GM12865 (cell line): ENCODE measurements at places on chromosomes 7 and 10.

DNA sequence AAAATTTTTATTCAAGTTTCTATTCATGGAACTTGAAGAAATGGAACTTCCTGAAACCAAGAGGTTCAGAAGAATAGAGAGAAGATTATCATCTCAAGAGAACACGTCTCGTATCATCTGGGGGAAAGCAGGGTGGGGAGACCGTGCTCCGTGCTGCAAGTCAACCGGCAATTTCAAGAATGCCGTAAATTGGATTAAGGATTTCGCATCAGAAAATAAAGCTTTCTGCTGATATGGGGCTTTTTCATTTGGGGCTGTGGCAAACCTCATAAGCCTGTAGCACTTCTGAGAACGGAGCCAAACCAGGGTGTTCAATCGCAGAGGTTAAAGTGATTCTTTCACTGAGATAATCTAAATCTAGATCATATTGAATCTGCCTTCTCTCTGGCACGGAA lies 150.1 kb upstream of the NPS start:
- no peak for DNase-seq

DNA sequence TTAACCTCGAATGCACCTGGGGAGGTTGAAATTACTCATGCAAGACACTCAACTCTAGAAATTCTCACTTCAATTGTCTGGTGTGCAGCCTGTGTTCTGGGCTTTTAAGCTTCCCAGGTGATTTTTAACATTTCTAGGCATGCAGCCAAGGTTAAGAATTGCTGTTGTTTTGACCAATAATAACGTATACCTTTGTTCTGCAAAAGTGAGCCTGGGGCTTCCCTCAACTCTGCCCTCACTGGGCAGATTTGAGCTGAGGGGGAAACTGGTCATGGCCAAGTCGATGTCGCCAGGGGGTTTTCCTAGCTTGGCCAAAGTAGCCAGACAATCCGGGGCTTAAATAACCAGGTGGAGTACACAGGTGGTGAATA lies 568 bp downstream of the PRSS2 start:
- DNase-seq = peak; percentile 76

DNA sequence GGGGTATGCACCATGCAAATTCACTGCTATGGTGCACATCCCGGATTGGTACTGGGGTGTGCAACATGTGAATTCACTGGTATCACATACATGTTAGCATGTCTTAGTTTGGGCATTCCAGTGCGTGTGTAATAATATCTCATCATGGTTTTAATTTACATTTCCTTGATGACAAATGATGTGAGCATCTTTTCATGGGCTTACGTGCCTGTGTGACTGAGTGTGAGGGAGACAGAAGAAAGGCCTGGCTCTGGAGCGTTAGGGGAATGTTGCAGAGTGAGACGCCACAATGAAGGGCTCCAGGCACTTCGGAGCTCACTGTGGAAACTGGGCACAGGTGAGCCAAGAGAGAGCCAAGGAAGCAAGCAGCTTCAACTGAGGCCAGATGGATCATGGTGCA lies 162.6 kb downstream of the UBE2H start:
- DNase-seq = no peak

- no peak for DNase-seq
Measured at GRCh38 chr10:78957471-78958039, 111.2 kb upstream of the ZMIZ1 start.

- DNase-seq = no peak
Measured at GRCh38 chr10:79333513-79333912, 13.8 kb upstream of the PPIF start.

- no peak for DNase-seq
Measured at GRCh38 chr10:28120795-28121194, 121.9 kb upstream of the ODAD2 start.

DNA sequence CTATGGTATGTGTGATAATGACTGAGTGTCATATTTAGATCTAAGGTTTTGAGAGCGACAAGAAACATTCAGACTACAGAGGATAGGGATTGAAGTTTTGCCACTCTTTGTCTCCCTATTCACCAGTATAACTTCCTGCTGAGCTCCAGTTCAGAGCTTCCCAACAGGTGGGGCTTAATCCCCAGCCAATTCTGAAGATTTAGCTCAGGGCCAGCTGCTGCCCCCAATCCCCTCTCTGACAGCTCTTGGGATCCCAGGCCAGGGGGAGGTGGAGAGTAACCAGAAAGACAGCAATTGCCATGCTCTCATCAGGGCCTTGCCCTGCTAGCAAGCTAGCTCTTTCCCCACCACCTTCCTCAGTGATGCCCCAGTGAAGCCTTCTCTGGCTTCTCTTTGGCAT lies 57.8 kb downstream of the TRIL start:
- DNase-seq = no peak

- no peak for DNase-seq
Measured at GRCh38 chr7:41745451-41745850, 42.6 kb upstream of the INHBA start.

DNA sequence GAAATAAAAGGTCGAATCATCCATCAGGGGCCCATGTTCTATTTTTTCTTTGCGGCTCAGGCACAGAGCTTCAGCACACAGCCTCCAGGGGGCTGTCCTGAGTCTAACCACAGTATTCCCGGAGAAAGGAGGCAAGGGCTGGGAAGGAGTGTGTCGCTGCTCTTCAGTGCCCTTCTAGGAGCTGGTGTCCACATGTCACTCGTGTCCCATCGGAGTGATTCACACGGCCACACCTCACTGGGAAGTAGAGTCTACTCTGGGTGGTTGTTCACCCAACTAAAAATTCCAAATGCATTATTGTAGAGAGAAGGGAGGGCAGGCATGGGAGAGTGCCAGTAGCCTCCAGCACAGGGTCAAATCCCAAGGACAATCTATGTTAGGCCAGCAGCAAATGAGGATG lies 114.8 kb upstream of the LANCL2 start:
- DNase-seq = no peak

- DNase-seq = peak; percentile 69
Measured at GRCh38 chr7:46352004-46352954, 431.2 kb upstream of the IGFBP3 start.

DNA sequence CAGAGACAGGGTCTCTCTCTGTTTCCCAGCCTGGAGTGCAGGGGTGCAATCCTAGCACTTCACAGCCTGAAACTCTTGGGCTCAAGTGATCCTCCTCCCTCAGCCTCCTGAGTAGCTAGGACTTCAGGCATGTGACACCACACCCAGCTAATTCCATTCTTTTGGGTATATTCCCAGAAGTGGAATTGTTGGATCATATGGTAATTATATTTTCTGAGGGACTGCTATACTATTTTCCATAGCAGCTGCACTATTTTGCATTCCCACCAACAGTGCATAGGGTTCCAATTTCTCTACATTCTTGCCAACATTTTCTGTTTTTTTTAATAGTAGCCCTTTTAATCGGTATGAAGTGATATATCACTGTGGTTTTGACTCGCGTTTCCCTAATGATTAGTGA lies 30.0 kb upstream of the RAB11FIP2 start:
- DNase-seq = no peak

GRCh38 chr7:7533831-7534430 lies 1.7 kb downstream of the COL28A1 start:
- DNase-seq = no peak

DNA sequence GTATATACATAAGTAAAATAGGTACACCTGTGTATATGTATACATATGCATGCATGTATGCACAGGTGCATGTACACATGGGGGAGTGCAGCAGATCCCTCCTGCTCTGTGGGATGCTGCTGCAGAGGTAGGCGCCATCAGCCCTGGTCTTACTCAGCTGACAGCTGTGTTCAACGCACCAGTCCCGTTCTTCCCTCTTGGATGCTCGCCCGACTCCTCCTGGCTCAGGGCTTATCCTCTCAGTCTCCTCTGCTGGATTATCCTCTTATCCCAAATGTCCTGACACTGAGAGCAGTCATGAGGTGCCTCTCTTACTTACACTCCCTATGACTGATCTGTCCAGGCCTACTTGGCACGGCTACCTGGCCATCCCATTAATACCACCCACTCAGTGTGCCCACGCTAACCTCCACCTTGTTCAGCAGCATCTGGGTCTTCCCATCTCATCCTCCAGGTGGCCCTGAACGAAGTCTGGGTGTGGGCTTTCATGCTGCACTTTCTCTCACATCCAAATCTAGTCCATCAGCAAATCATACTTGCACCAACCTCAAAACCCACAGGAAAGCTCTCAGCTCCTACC lies 357.1 kb downstream of the TCERG1L start:
- no peak for DNase-seq

GRCh38 chr10:102247734-102248133 lies 2.4 kb downstream of the GBF1 start:
- DNase-seq = no peak

DNA sequence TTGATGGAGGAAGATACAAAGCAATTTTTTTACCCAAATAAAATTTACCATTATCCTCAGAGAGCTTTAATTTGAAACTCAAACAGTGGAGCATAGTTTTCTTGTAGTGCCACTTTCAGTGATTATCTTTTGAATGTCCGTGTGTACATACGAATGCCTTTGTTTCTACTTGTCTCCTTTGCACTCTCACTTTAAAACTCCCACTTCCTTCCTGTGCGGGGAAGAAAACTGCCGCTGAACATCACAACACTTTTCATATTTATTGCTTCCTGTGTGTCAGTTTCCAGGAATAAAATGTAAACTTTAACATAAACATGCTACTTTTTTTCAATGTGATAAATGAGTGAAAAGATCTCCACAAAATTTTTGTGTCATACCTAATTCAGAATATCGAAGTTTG lies 102.4 kb downstream of the SEMA3A start:
- peak; percentile 4 for DNase-seq

- DNase-seq = peak; percentile 20
Measured at GRCh38 chr10:21315645-21316220, 209.7 kb downstream of the SKIDA1 start.

DNA sequence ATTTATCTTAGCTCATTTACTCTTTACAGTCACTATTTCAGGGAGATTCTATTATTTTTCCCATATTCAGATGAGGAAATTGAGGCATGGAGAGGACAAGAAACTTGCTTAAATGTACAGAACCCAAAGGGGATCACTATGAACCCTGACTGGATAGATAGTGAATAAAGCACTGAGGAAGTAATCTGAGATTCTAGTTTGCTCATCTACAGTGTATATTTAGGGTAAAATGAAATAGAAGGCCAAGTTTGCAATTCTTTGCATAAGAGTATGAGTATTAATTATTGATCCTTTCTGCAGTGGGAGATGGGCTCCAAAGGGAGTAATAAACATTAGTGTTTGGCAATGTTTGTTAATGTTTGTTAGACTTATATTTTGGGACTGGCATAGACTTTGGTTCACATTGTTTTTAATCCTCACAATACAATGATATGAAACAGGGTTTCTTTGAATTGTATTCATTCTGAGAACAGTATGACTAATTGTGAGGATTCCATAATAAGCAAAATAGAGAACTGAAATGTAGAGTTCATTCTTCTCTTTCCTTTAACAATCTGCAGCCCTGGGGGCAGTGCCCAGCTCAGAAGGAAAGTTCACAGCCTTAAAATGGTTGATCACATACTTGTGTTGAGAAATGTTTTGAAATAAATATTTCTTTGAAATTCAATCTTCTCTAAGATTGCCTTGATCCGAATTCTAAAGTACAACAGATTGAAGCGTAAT lies 131.0 kb upstream of the ZNF804B start:
- peak; percentile 64 for DNase-seq

GRCh38 chr7:112232212-112232978 lies 25.9 kb downstream of the ZNF277 start:
- DNase-seq = no peak

DNA sequence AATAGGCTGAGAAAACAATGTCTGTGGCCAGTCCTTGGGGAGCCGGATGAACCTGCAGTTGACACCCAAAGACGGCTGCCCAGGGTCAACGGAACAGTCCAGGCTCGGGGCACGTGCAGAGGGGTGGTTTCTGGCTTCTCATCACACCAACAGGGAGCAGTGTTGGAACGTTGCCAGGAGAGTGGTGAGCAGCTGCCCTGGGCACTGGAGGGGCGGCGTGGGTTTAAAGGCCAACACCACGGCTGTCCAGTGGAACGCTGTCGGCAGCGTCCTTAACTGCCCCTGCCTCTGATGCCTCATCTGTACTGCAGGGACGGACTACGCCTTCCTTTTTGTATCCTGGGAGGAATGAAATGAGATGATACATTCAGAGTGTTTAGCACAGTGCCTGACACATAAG lies 19.8 kb downstream of the JCAD start:
- no peak for DNase-seq

GRCh38 chr7:135536150-135536549 lies 21.6 kb upstream of the NUP205 start:
- DNase-seq = no peak

GRCh38 chr7:96710544-96710943 lies 898 bp upstream of the SEM1 start:
- DNase-seq = no peak

- no peak for DNase-seq
Measured at GRCh38 chr7:39550411-39550810, 15.8 kb upstream of the YAE1 start.
